Spinal cord (tissue), 10 donors: ENCODE measurements at places on chromosomes 1 and 21.

GRCh38 chr1:11952455-11953109, 18.1 kb downstream of the PLOD1 start:
- DNase-seq = no peak

GRCh38 chr1:243435836-243436235, 180.0 kb downstream of the SDCCAG8 start:
- DNase-seq = no peak

GRCh38 chr1:48761411-48761810, 15.3 kb downstream of the BEND5 start:
- no peak for DNase-seq

DNA sequence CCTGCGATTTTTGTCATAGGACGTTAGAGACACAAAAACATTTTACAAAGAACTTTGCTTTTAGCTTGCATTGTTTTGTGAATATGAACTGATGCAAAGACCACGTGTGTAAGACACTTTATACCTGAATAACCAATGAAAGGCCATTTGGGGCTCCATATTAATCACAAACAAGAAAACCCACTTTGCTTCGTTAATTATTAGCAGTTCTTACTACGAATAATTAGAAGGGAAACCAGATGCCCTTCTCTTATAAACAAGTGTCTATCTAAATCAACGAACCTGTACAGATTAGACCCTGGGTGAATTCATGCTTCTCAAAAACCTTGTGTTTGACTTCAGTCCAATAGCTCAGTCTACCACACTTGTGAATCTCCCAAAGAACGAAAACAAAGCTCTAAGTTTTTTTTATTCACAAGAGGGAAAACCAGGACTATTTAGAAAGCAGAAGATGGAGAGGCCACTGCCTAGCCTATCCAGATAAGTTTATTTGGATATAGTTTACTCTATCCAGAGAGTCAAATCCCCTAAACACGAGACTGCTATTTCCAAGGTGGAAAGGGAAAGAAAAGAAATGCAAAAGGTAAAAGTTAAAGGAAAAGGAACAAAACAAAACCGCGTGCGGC, 897 bp downstream of the CYYR1 start:
- DNase-seq = no peak

GRCh38 chr1:57800376-57800775, 376.5 kb upstream of the DAB1 start:
- DNase-seq = no peak

DNA sequence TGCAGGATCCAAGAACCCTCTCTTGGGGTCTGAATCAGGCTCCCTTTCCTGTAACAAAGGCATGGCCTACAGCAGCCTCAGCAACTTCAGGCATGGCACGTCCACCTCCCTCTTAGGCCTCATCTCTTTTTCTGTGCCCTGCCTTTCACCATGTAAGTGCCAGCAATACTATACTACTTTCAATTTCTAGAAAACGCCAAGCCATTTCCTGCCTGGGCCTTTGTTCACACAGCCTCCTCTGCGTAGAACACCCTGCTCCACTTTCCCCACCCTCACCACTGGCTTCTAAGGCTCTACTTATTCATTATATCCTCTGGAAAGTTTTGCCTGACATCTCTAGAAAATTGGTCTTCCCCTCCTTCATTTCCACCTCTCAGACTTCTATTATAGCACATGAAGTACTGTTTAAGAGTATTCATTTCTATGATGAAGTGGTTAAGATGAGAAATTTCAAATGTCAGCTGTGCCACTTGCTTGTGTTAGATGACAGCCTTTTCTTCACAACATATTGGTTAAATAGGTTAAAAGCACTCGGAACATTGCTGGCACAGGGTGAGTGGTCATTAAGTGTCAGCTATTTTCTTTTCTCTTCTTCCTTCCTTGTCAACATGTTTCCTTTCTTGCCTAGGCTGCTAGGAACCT, 41.6 kb upstream of the VWA5B1 start:
- DNase-seq = no peak

GRCh38 chr21:41894922-41895557, 15.9 kb upstream of the PRDM15 start:
- DNase-seq = no peak

- DNase-seq = no peak
Observed at GRCh38 chr21:16777041-16777720, 735.7 kb upstream of the CXADR start.

DNA sequence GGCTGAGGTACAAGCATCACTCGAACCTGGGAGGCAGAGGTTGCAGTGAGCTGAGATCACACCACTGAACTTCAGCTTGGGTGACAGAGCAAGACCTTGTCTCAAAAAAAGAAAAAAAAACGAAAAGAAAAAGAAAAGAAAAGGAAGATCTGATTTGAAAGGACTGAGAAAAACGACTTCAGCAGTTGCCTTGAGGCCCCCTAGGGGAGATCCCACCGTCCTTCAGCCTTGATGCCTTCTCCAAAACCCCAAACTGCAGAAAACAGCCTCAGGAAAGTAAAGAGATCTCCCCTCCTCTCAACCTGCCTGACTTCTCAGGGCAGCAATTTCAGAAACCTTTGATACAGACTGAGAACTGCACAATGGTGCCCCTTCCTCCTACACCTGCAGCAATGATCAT, 50.9 kb upstream of the BCAR3 start:
- no peak for DNase-seq

DNA sequence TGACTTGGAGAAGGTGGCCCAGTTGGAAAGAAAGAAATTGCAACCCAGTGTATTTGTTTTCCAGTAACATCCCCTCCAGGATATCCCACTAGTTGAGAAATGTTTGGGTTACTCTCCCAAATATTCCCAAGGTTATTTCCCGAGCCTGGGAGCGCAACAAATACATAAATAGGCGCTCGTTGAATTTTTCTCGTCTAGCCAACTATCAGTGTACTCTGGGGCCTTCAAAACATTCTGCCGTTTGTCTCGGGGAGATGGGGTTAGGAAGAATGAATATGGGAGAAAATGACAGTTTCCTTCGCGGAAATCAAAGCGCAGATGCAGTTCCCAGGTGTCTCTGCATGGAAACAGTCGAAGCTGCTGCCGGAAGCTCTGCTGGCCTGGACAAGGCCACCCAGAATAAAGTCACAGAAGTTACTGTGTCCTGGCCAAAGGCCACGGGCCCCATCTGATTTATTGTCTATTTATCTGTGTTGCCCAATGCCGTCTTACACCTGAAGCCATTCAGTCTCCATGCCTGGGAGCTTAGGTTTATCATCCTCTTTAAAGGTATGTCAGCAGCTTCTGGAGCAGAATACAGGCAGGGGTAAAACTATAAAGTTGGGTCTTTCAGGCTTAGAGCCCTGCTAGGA, 1.0 kb downstream of the C1orf115 start:
- DNase-seq = no peak

DNA sequence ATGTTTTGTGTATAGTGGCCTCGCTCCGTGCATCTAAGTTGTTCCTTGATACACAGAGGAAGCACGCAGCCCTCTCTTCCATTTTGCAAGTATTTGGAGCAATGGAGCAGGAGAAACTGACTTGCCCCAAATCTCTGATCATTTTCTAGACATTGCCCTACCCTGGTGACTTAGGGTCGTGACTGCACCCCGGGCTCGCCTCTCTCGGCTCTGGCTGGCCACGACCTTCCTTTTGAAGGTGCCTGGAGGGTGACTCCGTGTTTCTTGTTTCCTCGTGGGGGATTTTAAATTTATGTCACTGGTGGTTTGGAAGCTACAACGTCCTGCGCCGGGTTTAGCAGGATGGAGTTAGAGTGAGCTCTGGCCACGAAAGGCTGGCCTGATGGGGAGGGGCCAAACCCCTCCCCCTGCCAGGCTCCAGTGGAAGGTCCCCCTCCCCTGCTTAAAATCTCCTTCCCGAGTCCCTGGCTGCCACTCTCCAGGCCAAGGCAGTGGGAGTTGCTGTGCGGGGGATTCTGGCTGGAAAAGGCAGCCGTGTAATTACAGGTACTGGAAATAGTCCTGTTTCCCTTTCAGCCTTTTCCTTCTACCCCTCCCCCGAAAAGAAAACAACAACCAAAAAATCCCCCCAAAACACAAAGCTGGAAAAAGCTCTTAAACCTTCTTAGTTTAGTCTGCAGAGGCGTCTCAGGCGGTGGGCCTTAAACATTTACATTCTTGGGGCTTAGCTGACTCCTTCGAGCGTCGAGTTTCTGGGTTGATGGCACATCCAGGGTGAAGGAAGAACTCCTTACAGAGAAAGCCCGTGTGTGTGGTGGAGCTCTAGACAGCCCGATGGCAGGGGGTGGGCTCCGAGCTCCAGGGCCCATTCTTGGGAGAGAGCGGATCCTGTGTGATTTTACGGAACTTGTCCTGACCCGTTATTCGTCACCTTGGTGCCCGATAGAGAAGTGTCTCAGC, 28.1 kb downstream of the SPSB1 start:
- DNase-seq = no peak

GRCh38 chr1:50808296-50808695, 151.8 kb downstream of the FAF1 start:
- DNase-seq = no peak

- no peak for DNase-seq
Observed at GRCh38 chr21:44437371-44437695, 18.0 kb upstream of the LRRC3 start.

- no peak for DNase-seq
Observed at GRCh38 chr21:45386728-45387371, 18.1 kb upstream of the COL18A1 start.

- DNase-seq = no peak
Observed at GRCh38 chr1:51331206-51332100, 1.1 kb upstream of the TTC39A start.

- no peak for DNase-seq
Observed at GRCh38 chr1:209809611-209810010, 3.7 kb upstream of the IRF6 start.

- no peak for DNase-seq
Observed at GRCh38 chr1:203480525-203481084, 5.0 kb downstream of the PRELP start.
